ENCODE measurements at places on chromosomes 2 and 18.

DNA sequence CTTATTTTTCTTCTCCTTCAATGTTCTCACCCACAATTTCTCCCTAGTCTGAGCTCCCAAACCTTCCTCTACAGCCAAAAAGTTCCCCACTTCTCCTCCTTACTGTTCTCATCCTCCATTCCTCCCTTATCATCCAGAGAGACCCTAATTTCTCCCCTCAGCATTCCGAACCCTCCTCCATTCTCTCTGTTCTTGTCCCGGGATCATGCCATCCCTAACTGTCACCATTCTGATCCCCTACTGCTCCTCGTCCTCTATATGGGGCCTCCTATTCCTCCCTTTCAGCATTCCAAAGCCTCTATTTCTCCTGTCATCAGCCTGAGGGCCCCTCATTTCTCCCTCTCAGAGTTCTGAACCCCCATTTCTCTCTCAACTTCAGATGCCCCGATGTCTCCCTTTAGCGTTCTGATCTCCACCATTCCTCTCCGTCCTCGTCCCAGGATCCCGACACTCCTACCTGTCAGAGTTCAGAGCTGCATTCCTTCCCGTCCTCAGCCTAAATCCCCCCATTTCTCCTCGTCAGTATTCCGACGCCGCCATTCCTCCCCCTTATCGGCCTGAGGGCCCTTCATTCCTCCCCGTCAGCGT lies 522 bp downstream of the MBD1 start:
- DNase-seq, result no peak

DNA sequence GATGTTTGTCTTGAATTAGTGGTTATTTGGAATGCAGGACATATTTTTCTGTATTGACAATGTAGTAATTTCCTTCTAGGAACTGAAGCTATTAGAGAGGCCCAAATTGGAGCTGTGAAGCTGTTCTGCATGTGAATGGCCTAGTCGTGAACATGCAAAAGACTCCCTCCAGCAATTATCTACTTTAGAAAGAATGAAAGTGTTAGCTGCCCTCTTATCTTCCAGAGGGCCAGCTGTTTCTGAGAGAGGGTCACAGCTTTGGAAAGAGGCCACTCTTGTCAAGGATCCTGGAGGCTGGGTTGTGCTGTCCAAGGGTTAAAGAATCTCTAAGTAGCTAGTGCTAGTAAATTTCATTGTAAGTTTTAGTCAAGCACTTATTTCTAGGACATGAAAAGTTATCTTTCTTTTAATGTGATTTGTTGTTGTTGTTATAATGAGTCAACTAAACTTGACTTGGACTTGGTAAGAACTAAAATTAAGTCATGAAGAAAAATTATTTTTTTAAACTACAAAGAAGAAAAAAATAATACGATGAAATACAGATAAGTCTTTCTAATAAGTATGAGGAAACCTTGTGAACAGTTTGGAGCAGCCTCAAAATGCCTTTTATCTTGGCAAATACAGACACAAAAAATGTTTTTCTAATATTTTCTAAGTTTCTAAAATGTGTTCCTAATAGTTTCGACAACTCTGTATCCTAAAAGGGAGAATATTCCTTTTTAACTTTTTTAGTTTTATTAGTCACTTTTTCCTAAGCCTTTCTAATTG lies 36.8 kb downstream of the DPP4 start:
- no peak for DNase-seq

DNA sequence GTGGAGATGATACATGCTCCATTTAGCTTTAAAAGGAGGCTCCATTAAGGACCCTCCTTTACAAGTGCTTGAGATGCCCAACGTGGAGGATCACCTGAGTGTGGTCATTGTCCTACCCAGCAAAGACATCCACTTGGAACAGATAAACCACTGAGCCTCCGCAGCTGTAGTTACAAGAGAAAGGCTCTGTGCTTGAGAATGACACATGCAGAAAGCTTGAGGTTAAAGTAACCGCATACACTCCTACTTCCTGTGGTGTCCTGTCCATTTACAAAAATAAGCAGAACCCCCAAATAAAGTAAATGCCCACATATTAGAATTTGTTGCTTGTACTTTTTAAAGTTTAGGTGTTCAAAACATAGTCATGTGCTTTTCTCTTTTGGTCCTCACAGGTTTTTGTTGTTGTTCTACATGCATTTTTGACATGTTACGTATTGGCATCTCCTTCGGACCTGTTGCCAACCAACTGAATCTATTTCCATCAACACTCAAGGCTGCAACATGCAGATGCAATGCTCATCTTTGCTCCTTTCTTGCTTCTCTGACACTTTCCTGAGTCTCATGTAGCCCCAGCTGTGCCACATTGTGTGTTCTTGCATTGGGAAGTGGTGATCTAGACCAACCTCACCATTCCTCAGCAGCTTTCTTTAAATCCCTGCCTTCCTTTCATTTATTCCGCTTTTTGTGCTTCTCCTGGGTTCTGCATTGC lies 56.0 kb downstream of the SERPINB7 start:
- no peak for DNase-seq

DNA sequence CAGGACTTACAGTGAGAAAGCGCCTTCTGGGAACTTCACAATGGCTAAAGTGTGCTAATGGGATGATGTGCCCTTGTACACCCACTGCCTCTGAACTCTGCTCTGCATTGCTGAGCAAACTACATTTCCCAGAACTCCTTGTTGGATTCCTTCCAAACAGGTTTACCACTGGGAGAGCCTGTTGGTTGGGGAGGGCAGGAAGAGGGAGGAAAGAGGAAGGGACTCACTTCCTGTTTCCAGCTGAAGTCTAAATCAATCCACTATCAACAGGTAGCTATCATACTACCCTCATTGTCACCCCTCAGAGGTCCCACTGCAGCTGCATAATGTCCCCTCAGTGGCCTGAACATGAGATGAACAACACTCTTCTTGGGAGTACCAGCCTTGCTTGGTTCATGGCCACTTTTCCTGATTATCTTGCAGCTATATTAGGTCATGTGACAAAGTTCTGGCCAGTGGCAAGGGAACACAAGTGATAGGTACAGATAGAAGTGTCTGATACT lies 109.7 kb downstream of the MSH2 start:
- DNase-seq, result no peak

GRCh38 chr2:190696792-190697398 lies 48.0 kb downstream of the NAB1 start:
- DNase-seq, result no peak

DNA sequence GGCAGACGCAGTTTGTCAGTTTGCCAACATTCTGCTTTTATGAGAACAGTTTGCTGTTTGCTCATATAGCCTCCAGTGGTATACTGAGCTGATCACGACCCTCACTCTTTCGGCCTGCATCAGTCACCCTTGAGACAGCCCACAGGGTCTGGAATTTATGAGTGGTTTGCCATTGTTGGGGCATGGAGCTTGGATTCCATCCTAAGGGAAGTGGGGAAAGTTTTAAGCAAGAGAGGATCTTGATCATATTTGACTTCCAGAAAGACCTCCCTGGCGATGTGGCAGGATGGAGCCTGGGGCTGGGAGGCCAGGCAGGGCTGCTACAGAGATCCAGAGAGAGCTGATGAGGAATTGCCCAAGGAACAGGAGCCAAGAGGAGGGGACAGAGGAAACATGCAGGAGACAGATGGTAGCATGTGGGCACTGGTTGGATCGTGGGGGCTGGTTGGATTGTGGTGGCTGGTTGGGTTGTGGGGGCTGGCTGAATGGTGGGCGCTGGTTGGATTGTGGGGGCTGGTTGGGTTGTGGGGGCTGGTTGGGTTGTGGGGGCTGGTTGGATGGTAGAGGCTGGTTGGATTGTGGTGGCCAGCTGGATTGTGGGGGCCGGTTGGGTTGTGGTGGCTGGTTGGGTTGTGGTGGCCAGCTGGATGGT lies 27.3 kb upstream of the GPR17 start:
- no peak for DNase-seq

GRCh38 chr18:57347784-57348183 lies 4.6 kb upstream of the ST8SIA3 start:
- no peak for DNase-seq

DNA sequence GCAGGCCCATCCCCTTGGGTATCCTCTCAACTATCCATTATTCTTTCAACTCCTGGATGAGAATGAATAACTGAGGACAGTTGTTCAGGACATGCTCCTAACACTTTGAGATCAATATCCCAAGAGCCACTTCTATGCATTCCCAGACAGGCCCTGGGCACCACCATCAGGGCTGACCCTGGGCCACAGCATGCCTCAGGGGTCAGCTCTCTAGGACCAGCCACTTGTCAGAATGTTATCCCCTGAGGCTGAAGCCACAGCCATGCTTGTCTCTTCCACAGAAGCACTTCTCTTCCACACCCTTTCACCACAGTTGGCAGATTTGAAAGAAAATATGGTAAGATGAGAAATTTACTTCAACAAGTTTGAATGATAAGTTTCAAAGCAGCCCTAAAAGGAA lies 28.7 kb downstream of the SLC14A1 start:
- DNase-seq, result no peak

DNA sequence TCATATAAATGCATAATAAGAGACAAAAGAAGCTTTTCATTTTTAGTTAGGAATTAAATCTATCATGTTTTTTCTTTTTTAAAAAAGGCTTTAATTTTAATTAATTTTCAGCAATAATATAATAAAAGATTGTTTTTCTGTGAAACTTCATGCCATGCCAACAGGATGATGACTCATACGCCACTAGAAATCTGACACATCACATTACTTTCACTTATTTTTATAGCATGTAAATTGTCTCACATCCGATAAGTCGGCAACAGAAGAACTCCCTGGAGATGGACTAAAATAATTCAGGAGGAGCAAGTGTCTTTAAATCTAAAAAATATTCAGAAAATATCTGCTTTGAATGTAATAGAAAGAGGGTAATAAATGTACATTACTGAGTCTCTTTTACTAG lies 1024.2 kb upstream of the ACVR2A start:
- DNase-seq, result no peak
